ENCODE measurements at places on chromosomes 2 and 18. TPM values are rescaled to one million over a fixed set of nuclear protein-coding genes. Genes with fewer than 3 reads are reported as not detected.

The LMAN2L gene
- 17.3 TPM for total RNA-seq

The SCN7A gene
- 2.5 TPM for total RNA-seq

The CPO gene
- total RNA-seq = 0.26 TPM

The SALL3 gene
- not detected for total RNA-seq

The CHN1 gene
- total RNA-seq = 1.5 TPM

The RUFY4 gene
- total RNA-seq = not detected

The CPLX4 gene
- total RNA-seq = not detected

The PGAP1 gene
- total RNA-seq = 1.3 TPM

The SERPINB11 gene
- total RNA-seq = not detected

The GAD1 gene
- total RNA-seq = not detected

The IL36RN gene
- total RNA-seq = not detected

The LPIN2 gene
- total RNA-seq = 7.9 TPM

The ZNF516 gene
- 19.3 TPM for total RNA-seq

The SLC8A1 gene
- 2.3 TPM for total RNA-seq

The PSMA8 gene
- not detected for total RNA-seq

The POTEJ gene
- total RNA-seq = not detected

The NR4A2 gene
- 1.7 TPM for total RNA-seq

The SLC9A4 gene
- total RNA-seq = not detected

The AFF3 gene
- total RNA-seq = 0.22 TPM

The COBLL1 gene
- 3.7 TPM for total RNA-seq

Data from gastrocnemius medialis (tissue), 4 donors.